ENCODE measurements at places on chromosomes 2 and 18. TPM values are rescaled to one million over a fixed set of nuclear protein-coding genes. Genes with fewer than 3 reads are reported as not detected.

DNA sequence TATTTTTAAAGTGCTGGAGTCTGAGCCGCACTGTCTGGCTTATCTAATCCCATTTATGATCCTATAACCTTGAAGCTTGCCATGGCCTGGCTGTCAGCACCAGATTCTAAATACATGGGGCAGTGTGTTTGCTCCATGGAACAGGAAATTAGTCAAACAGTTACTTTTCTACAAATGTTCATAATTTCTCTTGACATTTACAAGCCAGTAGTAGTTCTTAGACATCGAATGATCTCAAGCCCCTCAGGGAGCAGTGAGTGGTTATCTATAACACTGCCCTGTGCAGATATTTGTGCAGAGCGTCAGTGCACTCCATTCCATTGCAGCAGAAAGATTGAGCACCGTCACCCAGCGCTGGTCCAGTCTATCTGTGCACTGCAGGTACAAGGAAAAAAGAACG is 205.2 kb downstream of the AGPS start:
- no peak overlapping the region for H3K4me3 ChIP-seq
- H3K27ac ChIP-seq = no peak overlapping the region

GRCh38 chr2:121099329-121100290 is 185.4 kb downstream of the TFCP2L1 start:
- peaks cover 58% of the 10 kb centered on the region for H3K27me3 ChIP-seq
- no peak overlapping the region for H3K27ac ChIP-seq
- H3K4me3 ChIP-seq = no peak overlapping the region
- peaks cover 7% of the 10 kb centered on the region for H3K4me1 ChIP-seq

- H3K36me3 ChIP-seq = no peaks in the 10 kb centered on the region
- peaks cover 30% of the 10 kb centered on the region for H3K27me3 ChIP-seq
- no peak overlapping the region for H3K27ac ChIP-seq
- no peak overlapping the region for H3K4me3 ChIP-seq
- no peak for DNase-seq
- H3K4me1 ChIP-seq = peaks cover 9% of the 10 kb centered on the region
Measured at GRCh38 chr2:102620332-102620731, 979 bp downstream of the SLC9A2 start.

DNA sequence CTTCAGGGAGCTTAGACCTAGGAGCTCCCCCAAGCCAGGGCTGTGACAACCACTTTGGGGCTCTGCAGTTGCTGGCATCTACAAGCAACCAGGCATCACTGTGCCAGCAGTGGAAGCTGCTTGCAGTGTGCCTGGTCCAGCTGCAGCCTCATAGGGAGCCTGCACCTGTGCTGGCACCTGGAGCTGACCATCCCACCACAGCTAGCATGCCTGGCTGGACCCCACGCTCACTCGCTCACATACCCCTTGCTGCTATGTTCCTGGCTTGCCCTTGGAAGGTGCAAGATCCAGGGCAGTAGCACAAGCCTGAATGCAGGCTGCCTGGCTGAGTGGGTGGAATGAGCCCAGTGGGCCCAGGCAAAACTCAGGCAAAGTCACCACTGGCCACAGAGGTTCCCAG is 82.5 kb downstream of the ZNF804A start:
- no peak overlapping the region for H3K4me3 ChIP-seq
- no peak for DNase-seq
- no peaks in the 10 kb centered on the region for H3K4me1 ChIP-seq

- no peaks in the 10 kb centered on the region for H3K27me3 ChIP-seq
- H3K36me3 ChIP-seq = peaks cover 10% of the 10 kb centered on the region
- no peak overlapping the region for H3K27ac ChIP-seq
Measured at GRCh38 chr2:28117104-28117596, 226.6 kb downstream of the BABAM2 start.

DNA sequence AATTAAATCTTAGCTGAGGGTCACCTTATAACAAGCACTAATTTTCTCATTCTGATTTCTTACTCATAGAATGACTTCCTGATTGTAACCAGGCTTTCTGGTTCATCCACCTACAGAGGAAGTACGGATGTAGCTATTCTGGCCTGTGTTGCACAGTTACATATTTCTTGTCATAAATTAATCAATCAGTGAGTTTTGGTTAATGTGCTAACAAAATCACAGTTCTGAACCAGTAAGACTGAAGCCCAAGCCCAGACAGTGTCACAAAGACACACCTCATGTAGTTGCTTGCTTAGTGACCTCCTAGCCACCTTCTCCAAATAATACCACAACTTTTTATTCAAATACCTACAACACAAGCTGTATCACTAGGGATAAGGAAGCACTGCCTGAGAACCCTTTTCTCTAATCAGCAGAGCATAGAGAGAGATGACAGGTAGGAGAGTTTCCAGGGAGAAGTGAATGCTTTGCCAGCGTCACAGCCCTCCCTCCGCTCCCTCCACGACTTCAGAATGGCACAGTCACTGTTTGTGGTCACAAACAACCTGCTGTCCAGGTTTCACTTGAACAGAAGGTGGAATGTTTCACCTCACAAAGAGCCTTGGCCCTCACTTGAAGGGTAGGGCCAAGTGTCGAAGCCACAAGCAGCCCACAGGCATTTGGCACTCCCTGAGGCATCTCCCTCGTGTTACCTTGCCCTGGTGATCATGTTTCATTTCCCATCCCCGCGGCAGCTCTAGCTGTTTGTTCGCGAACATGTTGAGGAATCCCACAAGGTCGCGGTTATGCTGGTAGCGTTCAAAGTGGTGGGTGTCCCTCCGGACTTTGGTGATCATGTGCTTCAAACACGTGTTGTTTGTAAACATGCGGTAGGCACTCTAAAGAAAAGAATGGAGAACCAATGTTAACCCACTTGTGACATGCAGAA is 120.8 kb upstream of the STK17B start:
- no peaks in the 10 kb centered on the region for H3K27me3 ChIP-seq
- DNase-seq = no peak
- no peak overlapping the region for H3K4me3 ChIP-seq
- H3K4me1 ChIP-seq = peaks cover 34% of the 10 kb centered on the region

DNA sequence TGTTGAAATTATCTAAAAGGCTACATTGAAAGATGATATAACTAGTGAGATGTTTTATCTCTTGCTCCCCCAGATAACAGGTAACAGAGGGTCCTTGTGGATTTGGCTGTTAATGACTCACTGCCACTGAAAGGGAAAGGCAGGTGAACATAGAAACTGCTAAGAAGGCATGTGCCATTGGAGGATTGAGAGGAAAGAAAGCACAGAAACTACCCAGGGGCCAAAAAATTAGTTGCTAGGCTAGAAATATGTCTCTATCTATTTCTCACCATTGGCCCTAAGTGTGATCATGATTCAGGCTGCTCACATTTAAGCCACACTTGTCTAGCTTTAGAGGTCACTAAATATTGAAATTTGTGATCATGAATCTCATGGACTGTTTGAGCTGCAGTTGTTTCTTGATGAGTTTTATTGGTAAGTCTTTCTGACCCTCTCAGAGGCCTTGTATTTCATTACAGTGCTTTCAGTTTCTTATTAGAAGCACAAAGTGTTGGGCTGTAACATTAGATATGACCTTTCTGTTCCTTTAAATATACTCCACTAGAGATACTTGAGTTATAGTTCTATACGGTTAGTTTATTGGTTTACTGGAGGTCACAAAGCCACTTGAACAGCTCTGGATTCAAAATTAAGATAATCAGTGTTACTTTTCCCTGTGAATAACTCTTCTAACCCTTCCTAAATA is 26.2 kb downstream of the NAB1 start:
- H3K4me1 ChIP-seq = peaks cover 19% of the 10 kb centered on the region
- no peaks in the 10 kb centered on the region for H3K27me3 ChIP-seq
- peaks cover 15% of the 10 kb centered on the region for H3K36me3 ChIP-seq
- H3K4me3 ChIP-seq = no peak overlapping the region
- no peak for DNase-seq

DNA sequence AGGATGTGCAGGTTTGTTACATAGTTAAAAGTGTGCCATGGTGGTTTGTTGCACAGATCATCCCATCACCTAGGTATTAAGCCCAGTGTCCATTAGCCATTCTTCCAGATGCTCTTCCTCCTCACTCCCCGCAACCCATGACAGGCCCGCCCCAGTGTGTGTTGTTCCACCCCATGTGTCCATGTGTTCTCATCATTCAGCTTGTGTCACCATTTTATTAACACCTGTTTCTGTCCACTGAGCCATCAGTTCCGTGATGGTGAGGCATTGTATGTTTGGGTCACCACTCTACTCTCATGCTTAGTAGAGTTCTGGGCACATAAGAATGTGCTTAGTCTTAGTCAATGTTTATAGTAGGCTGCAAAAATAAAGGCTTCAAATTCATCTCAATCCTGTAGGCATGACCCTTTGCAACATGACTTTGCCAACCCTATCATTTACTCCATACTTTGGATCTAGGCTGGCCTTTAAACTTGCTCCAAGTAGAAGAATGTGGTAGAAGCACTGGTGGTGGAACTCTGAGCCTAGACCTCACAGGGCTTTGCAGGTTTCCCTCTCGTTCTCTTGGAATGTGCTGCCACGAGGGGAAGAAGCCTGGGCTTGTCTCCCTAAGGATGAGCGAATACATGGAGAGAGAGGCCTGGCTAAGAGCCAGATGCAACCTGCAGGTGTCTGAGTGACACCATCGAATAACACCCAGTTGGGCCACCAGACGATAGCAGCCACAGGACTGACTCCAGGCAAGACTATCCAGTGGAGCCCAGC is 161.5 kb downstream of the NAPG start:
- no peak overlapping the region for H3K4me3 ChIP-seq
- H3K4me1 ChIP-seq = no peaks in the 10 kb centered on the region
- peaks cover 8% of the 10 kb centered on the region for H3K27me3 ChIP-seq

GRCh38 chr2:109166811-109167210 is 37.8 kb downstream of the SH3RF3 start:
- H3K36me3 ChIP-seq = peaks cover 11% of the 10 kb centered on the region
- H3K4me1 ChIP-seq = peaks cover 61% of the 10 kb centered on the region
- peak overlapping the region; percentile 74 for H3K27ac ChIP-seq
- H3K27me3 ChIP-seq = peaks cover 10% of the 10 kb centered on the region
- DNase-seq = no peak

GRCh38 chr2:22481486-22482259 is 903.3 kb upstream of the KLHL29 start:
- H3K36me3 ChIP-seq = peaks cover under 1% of the 10 kb centered on the region
- no peaks in the 10 kb centered on the region for H3K27me3 ChIP-seq
- DNase-seq = no peak
- H3K4me3 ChIP-seq = no peak overlapping the region
- H3K4me1 ChIP-seq = no peaks in the 10 kb centered on the region

DNA sequence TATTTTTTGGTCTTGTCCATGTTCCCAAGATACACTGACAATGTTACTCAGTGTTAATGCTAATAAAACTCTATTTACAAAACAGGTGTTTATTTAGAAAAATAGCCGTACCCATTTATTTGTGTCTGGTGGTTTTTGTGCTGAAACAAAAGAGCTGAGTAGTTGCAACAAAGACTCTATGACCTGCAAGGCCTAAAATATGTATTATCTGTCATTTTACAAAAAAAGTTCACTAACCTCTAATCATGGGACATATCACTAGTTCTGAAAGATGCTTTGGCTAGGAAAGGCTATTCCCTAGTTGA is 59.2 kb upstream of the SLC25A52 start:
- H3K36me3 ChIP-seq = no peaks in the 10 kb centered on the region
- H3K4me1 ChIP-seq = peaks cover 6% of the 10 kb centered on the region
- DNase-seq = no peak
- H3K4me3 ChIP-seq = no peak overlapping the region
- H3K27me3 ChIP-seq = peaks cover 6% of the 10 kb centered on the region

GRCh38 chr2:204012072-204012653 is 75.6 kb downstream of the ICOS start:
- peaks cover 5% of the 10 kb centered on the region for H3K27me3 ChIP-seq
- no peak for DNase-seq
- H3K36me3 ChIP-seq = no peaks in the 10 kb centered on the region
- H3K4me1 ChIP-seq = no peaks in the 10 kb centered on the region
- no peak overlapping the region for H3K4me3 ChIP-seq

GRCh38 chr2:181910028-181910831 is 18.7 kb downstream of the ITPRID2 start:
- no peak overlapping the region for H3K4me3 ChIP-seq
- no peak overlapping the region for H3K27ac ChIP-seq
- no peaks in the 10 kb centered on the region for H3K27me3 ChIP-seq
- DNase-seq = no peak

- peak overlapping the region; percentile 61 for H3K27ac ChIP-seq
- H3K4me1 ChIP-seq = peaks cover 53% of the 10 kb centered on the region
- no peak for DNase-seq
- H3K27me3 ChIP-seq = no peaks in the 10 kb centered on the region
Measured at GRCh38 chr2:200301953-200302858, 4.3 kb upstream of the SPATS2L start.

GRCh38 chr18:74222710-74223494 is 68.9 kb downstream of the CYB5A start:
- H3K27ac ChIP-seq = no peak overlapping the region
- no peaks in the 10 kb centered on the region for H3K4me1 ChIP-seq
- H3K4me3 ChIP-seq = no peak overlapping the region
- H3K36me3 ChIP-seq = no peaks in the 10 kb centered on the region

DNA sequence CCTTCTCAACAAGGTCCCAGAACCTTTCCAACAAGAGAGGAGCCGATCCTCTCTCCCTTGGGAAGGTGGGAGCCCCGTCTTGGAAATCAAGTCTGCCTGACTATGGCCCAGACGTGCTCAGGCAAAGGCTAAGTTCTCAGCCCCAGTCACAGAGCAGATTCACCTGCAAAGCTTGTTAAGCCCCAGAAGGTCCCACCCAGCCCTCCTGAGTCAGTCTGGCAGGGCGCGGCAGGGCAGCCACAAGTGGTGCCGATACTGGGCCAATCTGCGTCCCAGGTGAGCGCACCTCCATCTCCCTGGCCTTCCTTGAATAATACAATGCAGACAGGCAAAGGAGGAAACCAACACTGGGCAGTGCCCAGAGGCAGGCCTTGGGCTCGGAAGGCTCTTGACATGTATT is 15.0 kb downstream of the CRACDL start:
- H3K4me3 ChIP-seq = no peak overlapping the region
- peaks cover 12% of the 10 kb centered on the region for H3K27me3 ChIP-seq
- no peak for DNase-seq
- H3K27ac ChIP-seq = no peak overlapping the region

GRCh38 chr2:45199973-45200372 is 190.7 kb upstream of the SIX2 start:
- no peak overlapping the region for H3K4me3 ChIP-seq
- no peak overlapping the region for H3K27ac ChIP-seq
- DNase-seq = no peak
- no peaks in the 10 kb centered on the region for H3K36me3 ChIP-seq
- H3K4me1 ChIP-seq = no peaks in the 10 kb centered on the region
- H3K27me3 ChIP-seq = peaks cover 9% of the 10 kb centered on the region

Gene TMEM185B
- 36.4 TPM for total RNA-seq

Gene FER1L5
- not detected for total RNA-seq

Gene GPATCH11
- total RNA-seq = 11.8 TPM

Gene LRRC30
- not detected for total RNA-seq

Gene SERPINB2
- 76.9 TPM for total RNA-seq

Gene LINC00305
- not detected for total RNA-seq

Gene SLC5A7
- not detected for total RNA-seq

Gene PSMA8
- total RNA-seq = not detected

Gene KLHL29
- total RNA-seq = 9.9 TPM

Gene CFAP53
- 0.14 TPM for total RNA-seq

Gene RGPD4
- total RNA-seq = 0.09 TPM
